ENCODE measurements at places on chromosomes 5 and 9.

DNA sequence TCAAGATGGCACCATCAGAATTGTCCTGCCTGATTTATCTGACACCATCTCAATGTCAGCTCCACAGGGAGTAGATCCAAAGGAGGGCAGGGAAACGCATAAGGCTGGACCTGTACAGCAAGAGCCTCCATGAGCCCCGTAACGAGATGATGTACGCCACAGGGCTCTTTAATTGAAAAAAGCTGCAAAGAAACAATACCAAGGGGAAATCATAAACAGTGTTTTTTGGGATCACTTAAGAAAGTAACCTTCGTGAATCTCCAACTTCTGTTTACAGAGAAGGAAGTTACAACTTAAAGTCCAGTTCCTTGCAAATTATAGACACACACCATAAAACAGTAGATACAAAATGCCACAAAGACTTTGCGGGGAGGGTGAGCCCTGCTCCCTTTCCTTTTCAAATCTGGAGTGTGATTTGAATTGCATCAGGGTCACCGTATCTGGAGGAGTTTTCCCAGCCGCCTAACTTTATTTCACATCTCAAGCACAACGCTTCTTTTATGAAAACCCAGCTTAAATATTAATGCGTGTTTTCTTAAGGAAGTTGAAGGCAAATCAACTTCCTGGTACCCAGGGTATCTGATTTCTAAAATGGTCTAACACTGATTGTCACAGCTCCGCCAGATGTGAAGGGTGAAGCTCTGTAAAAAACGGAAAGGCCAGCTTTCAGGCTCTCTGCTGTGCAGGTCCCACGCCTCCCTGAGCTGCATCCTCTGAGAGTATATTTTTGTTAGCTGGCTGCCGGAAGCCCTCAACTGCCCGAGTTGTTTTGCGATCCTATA, 88.9 kb downstream of the EBF1 start:
- DNase-seq: no peak

DNA sequence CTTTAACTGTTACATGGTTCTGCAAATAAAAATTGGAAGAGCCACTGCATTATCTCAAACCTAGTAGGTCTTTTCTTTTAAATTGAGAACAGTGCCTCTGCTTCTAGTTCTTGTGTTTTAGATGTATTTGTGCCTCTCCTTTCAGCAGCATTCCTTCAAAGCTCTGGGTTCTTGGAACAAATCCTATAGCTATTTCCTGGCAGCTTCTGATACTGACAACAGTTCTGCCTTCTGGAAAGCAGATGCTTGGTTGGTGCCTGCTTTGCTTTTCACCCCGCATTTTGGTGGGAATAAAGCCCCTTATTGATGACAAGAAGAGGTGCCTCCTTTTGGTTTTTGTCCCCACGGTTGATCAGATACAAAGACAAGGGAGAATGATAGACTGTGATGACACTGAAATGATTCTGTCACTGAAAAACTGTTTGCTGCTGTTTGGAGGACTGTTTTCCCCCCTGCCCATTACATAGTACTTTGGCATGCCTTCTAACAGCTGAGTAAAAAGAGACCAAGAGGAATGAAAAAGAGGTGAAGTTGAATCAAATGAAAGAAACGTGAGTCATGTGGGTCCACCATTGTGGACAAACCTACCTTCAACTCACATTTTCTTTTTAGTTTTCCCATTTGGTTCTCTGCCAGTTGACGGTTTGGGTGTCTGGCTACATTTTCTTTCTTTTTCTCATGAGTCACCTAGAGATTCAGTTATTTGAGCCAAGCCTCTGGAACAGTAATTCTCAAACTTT, 5.6 kb downstream of the PTCD2 start:
- DNase-seq: no peak

- no peak for DNase-seq
These were observed 535 bp upstream of the NFIB start for GRCh38 chr9:14314424-14314928.

- no peak for DNase-seq
These were observed 396.1 kb downstream of the GADD45G start for GRCh38 chr9:90000925-90001324.

DNA sequence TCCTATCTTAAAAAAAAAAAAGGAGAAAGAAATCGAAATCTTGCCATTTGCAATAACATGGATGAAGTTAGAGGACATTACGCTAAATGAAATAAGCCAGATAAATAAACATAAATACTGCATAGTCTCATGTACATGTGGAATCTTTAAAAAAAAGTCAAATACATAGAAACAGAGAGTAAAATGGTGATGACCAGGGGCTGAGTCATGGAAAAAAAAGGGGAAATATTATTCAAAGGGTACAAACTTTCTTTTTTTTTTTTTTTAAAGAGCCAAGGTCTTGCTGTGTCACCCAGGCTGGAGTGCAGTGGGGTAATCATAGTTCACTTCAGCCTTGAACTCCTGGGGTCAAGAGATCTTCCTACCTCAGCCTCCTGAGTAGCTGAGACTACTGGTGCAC, 310.1 kb downstream of the ZNF608 start:
- no peak for DNase-seq

All from CD4-positive, alpha-beta T cell treated with Interleukin-4 for 4 hours (primary cell).